ENCODE measurements at places on chromosomes 3 and 15.

- DNase-seq: no peak
Measured at GRCh38 chr3:15325228-15325627, 7.2 kb downstream of the SH3BP5 start.

DNA sequence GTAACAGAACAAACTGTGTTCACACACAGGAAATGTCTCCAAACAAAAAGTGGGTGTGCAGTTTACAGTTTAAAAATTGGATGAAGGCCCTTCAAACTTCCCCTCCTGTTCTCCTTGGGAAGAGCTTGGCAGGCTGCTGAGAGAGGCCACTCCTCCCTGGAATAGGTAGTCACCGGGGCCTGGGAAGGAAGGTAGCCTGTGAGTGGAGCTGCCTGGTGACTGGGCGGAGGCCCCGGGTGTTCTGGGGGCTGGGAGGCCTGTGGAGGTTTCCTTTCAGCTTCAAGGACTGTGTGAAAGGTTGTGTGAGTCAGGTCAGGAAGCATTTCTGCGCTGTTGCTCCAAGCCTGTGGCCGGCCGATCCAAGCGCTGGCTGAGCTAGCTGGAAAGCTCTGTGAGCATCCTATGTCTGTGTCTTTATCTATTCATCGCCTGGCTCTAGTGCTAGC is 14.1 kb downstream of the SLCO3A1 start:
- DNase-seq: no peak

DNA sequence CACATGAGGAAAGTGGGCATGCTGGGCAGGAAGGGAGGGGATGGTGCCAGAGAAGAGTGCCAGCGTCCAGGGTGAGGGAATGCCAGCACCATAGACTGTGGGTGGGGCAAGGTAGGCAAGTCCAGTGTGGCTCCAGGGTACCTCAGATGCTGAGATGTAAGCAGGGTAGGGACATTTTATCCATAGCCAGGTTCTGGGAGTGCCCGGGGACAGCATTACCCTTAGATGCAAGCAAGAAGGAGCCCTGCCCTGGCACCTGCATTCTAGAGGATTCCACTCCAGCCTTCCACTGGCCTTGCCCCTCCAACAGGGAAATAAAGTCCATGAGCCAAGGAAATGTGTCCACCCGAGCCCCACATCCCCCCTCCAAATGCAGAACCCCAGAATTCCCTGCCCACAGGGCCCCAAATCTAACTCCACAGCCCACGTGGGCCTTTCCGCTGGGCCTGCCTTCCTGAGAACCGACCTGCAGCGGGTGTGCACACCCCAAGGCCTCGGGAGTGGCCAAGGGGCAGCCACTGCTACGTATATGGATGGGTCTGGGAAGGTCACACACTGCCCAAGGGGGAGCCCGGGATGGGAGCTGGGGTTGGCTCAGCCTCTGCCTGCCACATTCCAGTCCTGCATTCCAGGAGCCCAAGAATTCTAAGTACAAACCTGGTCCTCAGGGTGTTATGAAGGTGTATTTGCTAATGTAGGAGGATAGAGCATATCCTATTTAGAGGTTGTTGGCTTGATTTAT is 20.3 kb upstream of the CYP11A1 start:
- no peak for DNase-seq

- DNase-seq: no peak
Measured at GRCh38 chr3:192675958-192676649, 51.2 kb downstream of the FGF12 start.

DNA sequence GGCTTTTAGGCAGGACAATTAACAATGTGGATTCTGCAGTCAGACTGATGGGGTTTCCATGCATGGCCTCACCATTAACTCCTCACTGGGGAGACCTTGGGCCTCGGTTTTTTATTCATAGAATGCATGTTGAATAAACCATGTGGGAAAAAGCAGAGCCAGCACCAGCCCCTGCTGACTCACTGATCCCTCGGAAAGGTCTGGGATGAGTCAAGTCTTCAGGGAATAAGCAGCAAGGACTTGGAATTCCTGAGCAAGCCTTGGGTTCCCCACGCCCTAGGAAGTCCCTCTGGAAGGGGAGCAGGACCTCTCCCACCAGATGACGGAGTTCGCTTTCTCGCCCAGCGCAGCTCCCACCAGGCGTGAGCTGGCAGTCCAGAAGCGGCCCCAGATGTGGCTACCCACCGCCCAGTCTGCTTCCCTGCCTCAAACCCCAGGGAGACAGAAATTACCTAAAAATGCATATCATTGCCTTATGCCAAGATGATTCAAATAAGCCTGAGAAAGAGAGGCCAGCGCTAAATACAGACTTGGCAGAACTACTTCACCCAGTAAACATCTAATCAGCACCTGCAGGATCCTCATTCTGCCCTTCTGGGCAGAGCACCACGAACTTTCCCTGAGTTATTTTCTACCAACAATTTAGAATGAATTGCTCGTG is 45.4 kb downstream of the BTD start:
- DNase-seq: no peak

- DNase-seq: no peak
Measured at GRCh38 chr3:62169906-62170660, 203.3 kb downstream of the FEZF2 start.

DNA sequence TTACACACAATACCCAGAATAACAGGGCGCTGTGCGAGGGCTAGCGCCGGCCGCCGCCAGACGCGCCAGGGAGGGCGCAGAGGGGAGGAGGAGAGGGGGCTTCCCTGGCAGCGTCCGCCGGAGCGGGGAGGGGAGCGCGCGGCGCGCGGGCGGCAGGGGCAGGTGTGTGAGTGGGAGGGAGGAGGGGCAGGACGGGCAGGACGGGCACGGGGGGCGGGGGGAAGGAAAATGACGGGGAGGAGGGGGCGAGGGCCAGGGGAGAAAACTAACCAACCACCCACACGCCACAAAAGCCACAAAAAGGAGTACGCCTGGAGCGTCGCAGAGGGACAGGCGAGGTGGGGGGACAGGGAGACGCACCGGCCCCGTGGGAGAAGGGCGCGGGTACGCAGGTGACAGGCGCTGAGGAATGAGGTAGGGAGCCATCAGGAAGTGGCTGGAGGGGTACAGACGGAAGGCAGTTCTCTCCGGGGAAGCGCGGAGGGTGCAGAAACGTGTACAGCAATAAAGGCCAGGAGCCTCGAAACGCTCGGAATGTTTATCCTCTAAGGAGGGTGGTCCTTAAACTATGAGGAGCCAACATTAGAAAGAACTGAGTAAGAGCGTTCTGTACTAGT is 610 bp upstream of the SATB1 start:
- no peak for DNase-seq

- no peak for DNase-seq
Measured at GRCh38 chr3:157844216-157844615, 262.0 kb downstream of the SHOX2 start.

- DNase-seq: no peak
Measured at GRCh38 chr3:42489937-42490227, 12.6 kb upstream of the VIPR1 start.

GRCh38 chr3:197811343-197811742 is 20.3 kb downstream of the LRCH3 start:
- DNase-seq: no peak

- no peak for DNase-seq
Measured at GRCh38 chr15:57472861-57473260, 96.6 kb downstream of the CGNL1 start.

- no peak for DNase-seq
Measured at GRCh38 chr3:193963808-193964516, 172.0 kb upstream of the HES1 start.

- DNase-seq: no peak
Measured at GRCh38 chr3:154758109-154758868, 321.8 kb upstream of the MME start.

- DNase-seq: no peak
Measured at GRCh38 chr3:8505621-8506020, 4.0 kb downstream of the LMCD1 start.

DNA sequence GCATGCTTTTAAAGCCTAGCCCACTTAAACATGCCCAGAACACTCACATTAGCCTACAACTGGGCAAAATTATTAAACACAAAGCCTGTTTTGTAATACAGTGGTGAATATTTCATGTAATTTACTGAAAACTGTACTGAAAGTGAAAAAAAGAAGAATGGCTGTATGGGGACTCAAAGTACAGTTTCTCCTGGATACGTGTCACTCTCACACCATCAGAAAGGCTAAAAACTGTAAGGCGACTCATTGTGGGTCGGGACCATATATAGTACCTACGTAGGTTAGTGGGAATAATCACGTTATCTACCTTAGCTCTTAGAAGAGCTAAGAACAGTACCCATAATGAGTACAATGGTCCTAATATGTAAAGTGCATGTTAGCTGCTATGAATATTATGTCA is 80.2 kb upstream of the SPATA12 start:
- DNase-seq: no peak

GRCh38 chr3:36677331-36678007 is 86.9 kb downstream of the DCLK3 start:
- DNase-seq: no peak

DNA sequence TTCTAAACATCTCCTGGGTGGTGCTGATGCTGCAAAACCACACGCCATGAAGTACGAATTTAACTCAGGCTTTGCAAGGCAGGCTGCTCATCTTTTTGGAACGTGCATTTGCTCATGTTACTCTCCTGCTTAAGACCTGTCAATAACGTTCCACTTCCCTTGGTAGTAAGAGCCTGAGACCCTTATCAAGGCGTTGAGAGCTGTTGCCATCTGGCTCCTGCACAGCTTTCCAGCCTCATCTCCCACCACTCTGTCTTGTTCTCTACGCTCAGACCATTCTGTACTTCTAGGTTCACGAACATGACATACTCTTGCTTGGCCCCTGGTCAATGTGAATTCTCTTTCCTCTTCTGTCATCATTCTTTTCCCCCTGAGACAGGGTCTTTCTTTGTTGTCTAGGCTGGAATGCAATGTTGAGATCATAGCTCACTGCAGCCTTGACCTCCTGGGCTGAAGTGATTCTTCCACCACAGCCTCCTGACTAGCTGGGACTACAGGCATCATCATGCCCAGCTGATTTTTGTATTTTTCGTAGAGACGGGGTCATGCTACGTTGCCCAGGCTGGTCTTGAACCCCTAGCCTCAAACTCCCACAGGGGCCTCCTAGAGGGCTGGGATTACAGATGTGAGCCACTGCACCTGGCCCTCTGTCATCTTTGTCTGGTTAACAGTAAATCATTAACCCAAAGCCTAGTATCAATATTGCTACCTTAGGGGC is 202.8 kb downstream of the CADPS start:
- DNase-seq: no peak

DNA sequence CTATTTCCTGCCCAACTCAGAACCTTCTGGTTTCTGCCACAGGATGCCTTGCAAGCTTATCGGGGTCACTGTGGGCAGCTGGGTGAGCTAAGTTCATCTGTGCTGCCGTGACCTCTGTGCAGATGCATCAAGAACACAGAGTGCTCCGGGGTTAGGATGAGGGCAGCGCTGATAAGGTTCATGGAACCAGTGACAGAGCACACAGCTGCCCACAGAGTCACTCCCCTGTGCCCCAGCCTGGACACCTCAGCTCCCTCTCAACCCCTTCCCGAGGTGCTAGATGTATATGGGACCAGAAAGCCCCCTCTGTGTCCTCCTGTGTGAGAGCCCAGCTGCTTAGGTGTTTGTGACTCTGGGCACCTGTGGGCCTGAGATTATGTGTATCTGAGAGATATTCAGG is 15.8 kb upstream of the ALAS1 start:
- no peak for DNase-seq

GRCh38 chr3:49566312-49566711 is 12.0 kb downstream of the BSN start:
- no peak for DNase-seq

DNA sequence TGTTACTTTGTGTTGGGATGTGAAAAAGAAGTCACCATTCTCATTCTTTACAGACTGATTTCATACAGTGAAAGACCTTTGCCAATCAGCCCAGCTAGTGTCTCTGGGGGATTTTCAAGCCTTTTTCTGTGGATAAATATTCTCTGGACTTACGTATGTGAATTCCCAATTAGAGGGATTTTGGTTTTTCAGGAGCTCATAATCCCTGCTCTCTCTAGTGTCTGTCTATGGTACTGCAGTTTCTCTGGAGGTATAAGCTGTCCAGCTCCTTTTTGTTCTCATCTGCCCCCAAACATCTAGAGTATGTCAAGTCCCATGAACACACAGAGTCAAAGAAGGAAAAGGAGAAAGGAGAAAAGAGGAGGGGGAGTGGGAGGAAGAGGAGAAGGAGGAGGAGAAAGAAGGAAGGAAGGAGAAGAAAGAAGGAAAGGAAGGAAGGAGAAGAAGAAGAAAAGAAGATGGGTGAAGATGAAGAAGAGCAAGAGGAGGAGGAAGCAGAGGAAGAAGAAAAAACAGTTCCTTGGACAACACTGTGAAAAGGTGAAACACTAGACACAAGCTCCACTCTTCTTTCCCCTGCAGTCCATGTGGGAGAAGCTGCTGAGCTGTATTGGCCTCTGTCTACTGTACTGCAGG is 218.6 kb downstream of the GREM1 start:
- DNase-seq: no peak

GRCh38 chr3:194736277-194736895 is 50.7 kb downstream of the FAM43A start:
- DNase-seq: no peak

DNA sequence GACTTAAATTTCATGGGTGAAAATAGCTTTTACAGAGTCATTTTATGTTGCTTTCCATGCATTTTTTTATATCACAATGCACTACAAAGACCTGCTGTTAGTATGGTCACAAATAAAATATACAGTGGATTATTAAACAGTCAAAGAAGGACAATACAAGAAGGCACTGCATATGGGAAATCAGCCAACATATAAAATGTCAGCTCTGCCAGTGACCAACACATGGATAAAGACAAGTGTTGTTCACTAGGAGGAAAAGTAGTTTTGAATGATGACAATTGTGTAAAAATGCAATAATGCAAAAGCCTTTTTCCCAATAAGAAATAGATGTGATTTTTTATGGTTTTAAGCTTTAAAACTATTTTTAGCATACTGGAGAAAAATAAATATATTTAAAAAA is 425.3 kb upstream of the CBLB start:
- no peak for DNase-seq

DNA sequence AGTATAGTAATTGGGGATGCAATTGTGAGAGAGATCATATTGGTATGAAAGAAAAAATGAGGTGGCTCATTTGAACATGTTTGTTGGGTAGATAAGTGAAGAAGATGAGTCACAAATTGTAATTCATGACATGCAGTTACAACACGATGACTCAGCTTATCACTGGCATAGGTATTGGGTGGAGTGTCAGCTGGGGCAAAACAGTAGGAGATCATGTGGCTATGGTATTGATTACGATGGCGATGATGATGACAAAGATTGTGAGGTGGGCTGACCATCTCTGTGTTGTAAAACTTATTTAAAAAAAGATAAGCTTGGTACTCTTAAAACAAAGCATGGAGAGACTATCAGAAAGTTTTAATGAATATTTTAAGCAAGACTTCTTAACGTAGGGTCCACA is 11.6 kb upstream of the DPH6 start:
- DNase-seq: no peak

GRCh38 chr3:63959146-63959545 is 47.0 kb upstream of the SCAANT1 start:
- no peak for DNase-seq

DNA sequence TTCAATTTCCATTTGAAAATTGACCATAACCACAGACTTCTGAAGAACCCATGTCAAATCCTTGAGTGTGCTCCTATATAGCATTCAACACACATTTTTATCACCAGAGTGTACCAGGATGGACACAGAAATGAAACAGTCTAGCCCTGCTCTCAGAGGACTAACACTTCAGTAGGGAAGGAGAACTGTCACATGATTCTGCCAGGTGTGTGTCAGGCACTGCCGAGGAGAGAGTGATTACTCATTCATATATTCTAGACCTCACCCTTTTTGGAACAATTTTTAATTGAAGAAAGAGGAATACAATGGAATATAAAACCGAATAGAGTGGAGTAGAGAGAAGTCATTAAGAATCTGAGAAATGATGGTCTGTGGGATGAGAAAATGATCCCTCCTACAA is 125.8 kb downstream of the ERC2 start:
- no peak for DNase-seq

GRCh38 chr15:22799902-22800301 is 13.5 kb downstream of the NIPA1 start:
- DNase-seq: no peak

Data from neuronal stem cell (in vitro differentiated cells).